ENCODE measurements at places on chromosomes 11 and 22.

DNA sequence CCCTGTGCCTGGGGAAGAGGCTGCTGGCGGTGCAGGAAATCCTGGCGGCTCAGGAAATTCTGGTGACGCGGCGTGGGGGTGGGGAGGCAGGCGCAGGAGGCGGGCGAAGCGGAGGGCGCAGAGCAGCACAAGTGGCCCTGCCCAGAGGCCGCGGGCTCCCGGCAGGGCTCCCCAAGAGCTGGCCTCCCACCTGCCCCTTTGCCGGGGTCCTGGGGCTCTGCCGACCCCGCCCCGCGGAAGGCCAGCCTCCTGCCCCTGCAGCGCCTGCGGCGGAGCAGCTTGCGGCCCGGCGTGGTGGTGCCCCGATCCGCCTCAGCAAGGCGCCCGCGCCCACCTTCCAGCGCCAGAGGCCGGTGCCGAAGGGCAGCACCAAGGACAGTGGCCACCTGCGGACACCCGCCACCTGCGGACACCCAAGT lies 100.2 kb upstream of the OR4C13 start:
- no peak for DNase-seq

GRCh38 chr11:1876361-1877063 lies 15.2 kb downstream of the PRR33 start:
- DNase-seq: peak; percentile 48

DNA sequence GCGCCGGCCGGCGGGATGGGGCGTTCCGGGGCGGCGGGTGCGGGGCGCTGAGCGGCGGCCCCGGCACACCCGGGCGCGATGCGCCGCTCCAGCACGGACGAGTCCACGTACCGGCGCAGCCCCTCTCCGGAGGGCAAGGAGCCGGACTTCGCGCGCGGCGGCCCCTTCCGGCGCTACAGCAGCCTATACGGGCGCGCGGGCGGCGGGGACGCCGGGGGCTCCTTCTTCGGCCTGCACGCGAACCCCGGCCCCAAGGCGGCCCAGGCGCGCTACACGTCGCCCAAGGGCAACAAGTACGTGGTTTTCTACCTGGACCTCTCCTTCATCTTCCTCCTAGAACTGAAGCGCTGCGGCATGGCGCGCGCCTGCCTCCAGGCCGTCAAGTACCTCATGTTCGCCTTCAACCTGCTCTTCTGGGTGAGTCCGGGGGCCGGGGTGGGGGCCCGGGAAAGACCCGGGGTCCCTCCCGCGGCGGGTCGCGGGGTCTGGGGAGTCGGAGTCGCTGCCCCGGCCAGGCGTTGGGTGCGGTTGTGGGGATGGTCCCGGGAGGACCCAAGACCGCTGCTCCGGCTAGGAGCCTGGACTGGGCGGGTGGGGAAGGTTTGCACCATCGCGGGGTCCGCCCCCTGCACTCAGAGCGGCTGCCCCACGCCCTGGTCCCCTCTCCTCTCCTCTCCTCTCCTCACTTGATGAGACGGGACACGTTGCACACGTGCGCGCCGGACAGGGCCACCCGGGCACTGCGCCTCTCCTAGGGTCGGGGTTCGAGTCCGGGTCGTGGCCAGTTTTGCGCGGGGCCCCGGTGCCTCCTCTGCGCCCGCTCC lies 7.5 kb downstream of the TSPAN4 start:
- DNase-seq: no peak

GRCh38 chr11:122931510-122931909 lies 49.0 kb downstream of the JHY start:
- DNase-seq: no peak

DNA sequence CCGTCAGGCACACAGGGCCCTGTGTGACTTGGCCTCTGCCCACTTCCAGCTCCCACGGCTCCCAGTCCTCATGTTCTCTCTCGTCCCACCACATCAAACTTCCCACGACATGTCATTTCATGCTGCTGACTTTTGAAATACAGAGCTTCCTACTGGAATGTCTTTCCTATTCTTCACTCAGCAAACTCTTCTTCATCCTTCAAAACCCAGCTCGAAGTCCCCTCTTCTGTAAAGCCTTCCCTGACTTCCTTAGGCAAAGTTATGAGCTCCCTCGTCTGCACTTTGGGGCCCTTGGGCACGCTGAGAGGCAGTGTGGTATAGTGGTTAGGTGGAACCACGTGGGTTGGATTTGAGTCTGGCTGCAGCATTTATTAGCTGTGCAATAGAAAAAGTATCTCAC lies 37.8 kb upstream of the EIF3D start:
- no peak for DNase-seq

- no peak for DNase-seq
Observed at GRCh38 chr11:111963931-111964340, 26.8 kb downstream of the DIXDC1 start.

DNA sequence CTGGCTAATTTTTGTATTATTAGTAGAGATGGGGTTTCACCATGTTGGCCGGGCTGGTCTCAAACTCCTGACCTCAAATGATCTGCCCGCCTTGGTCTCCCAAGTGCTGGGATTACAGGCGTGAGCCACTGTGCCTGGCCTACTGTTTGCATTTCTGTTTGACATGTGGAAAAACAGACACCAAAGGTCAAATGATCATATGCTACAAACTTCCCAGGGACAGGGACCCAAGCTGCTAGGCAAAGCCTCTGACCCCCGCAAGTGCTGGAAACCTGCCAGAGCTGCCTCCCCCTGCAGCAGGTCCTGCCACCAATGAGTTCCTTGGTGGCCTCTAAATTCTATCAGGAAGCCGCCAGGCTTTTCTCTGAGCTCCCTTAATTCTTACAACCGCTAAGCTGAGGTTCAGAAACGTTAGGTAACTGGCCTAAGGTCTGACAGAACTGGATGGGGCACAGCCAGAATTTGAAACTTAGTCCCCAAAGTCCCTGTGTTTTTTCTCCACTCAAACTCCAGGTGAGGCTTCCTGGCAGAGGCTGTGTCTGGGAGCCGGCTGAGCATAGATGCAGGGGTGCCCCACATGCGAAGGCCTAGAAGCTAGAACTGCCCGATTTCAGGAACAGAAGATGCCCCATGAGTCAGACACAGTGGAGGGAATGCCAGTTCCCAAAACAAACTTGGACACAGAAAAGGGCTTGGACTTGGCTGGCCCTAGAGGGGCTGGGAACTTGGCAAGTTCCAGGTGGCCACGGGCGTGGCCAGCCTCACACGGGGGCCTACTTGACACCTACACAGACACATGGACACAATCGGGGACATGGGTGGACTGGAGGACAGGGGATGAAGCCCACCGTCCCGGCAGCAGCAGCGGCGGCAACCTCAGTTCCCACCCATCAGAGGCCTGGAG lies 7.4 kb downstream of the CSNK1E start:
- no peak for DNase-seq

DNA sequence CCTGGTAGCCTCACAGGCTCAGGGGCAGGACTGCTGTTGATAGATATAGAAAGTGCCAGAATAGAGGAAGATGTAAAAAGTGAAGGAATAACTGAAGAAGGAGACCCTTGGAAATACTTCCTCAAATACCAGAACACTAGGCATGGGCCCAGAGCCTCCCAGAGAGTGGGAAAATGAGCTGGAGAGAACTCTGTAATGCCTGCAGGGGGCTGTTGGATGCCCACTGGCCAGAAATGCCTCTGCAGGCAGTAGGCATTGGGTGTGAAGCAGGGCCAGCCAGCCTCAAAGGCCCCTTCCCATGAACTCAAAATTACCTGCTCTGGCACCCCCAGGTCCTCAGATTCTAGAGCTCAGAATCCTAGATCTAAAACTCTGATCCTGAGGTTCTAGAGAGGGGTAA lies 15.1 kb downstream of the P2RY2 start:
- DNase-seq: no peak

- DNase-seq: no peak
Observed at GRCh38 chr11:117696540-117696939, 100.5 kb downstream of the DSCAML1 start.
